ENCODE measurements at places on chromosomes 16 and 17. TPM values are rescaled to one million over a fixed set of nuclear protein-coding genes. Genes with fewer than 3 reads are reported as not detected.

The KRT222 gene
- not detected for total RNA-seq

The CCL8 gene
- not detected for total RNA-seq

The STAC2 gene
- total RNA-seq: not detected

The RMI2 gene
- 5.3 TPM for total RNA-seq

The GPR142 gene
- not detected for total RNA-seq

The PITPNM3 gene
- 47.5 TPM for total RNA-seq

The TBC1D3L gene
- total RNA-seq: 3.8 TPM

The CORO6 gene
- 0.43 TPM for total RNA-seq

The CDH5 gene
- 0.48 TPM for total RNA-seq

The EXOC7 gene
- total RNA-seq: 39.9 TPM

The TMEM92 gene
- 0.96 TPM for total RNA-seq

The ST3GAL2 gene
- total RNA-seq: 9.6 TPM

The PMFBP1 gene
- total RNA-seq: 1.3 TPM

The TBC1D28 gene
- not detected for total RNA-seq

The HEATR9 gene
- total RNA-seq: not detected

The CSH1 gene
- not detected for total RNA-seq

The TOP2A gene
- total RNA-seq: 8.2 TPM

The ATXN2L gene
- 35.7 TPM for total RNA-seq

The CTCF gene
- total RNA-seq: 18.5 TPM

The FAM20A gene
- total RNA-seq: not detected

The FOXO3B gene
- 1.7 TPM for total RNA-seq

The HEXIM2 gene
- total RNA-seq: 7.9 TPM

The ABCA9 gene
- total RNA-seq: not detected

The B9D1 gene
- total RNA-seq: 14.7 TPM

The ABCA6 gene
- total RNA-seq: under 0.01 TPM

The TBX2 gene
- total RNA-seq: 0.72 TPM

The MT4 gene
- not detected for total RNA-seq

The UMOD gene
- total RNA-seq: not detected

The GRB7 gene
- total RNA-seq: 19.0 TPM
